ENCODE measurements at places on chromosomes 2 and 18.

- no peak for DNase-seq
These were observed 349.9 kb upstream of the MEIS1 start for GRCh38 chr2:66084948-66085590.

DNA sequence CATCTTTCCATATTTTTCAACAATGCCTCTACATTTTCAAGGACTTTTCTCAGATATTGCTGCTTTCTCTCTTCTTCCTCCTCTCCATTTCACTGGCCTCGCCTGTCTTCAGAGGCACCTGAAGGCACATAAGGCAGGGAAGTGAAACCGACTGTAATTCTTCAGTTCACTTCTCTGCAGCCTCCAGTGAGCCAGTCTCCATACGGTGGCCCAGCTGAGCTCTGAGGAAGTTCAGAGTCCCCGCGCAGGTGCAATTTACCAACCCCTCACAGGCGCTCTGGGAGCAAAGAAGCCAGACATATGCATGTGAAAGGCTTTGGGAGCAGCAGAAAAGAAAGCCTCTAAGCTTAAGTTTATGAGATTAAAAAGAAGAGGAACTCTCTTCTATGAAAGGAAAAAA is 12.4 kb downstream of the KLHL14 start:
- no peak for DNase-seq

- no peak for DNase-seq
These were observed 8.7 kb upstream of the AGFG1 start for GRCh38 chr2:227462972-227463931.

DNA sequence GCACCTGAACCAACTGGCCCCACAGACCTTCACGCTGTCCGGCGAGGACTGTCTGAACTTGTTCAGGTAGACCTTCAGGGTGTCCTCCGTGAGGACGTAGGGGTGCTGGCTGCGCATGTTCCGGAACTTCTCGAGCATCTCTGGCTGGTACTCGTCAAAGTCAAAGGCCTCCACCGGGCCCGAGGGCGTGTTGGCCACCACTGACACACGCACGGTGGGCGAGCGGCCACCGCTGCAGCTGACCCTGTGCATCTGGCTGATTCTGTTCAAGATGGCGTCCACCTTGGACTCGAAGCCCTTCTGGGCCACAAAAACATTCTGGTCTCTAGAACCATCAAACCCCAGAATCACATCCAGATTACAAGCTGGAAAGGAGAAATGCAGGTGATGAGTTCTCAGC is 48.3 kb downstream of the COL6A3 start:
- DNase-seq: no peak

DNA sequence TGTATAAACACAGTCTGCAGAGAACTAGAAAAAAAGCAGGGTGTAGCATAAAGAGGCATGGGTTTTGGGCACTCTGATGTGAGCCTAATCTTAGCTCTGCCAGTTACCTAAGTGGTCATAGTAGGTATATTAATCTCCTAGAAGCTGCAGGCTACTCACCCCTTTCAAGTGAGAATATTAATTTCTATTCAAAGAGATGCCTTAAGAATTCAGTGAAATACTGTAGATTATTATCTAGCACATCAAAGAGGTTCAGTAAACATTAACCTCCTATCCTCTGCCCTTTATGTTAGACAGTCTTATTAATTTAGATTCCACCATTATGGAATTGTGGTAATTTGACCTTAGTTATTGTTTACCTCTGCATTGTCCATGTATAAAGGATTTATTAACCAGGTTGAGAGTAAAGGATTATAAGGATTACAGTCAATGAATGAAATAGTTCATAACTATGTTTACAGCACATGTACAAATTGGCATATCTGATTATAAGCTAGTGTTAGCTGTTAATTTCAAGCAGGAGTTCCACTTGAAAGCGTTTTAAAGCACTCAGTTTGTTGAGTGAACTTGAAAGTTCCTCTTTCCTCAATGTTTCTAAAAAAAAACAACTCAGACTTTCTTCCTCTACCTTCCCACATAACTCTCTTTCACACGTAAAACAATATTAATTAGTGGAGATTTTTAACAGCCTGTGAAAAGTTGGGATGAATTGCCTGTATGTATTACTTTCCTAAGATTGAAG is 150.6 kb upstream of the EPC2 start:
- no peak for DNase-seq

GRCh38 chr2:167928434-167928833 is 319.0 kb downstream of the STK39 start:
- no peak for DNase-seq

DNA sequence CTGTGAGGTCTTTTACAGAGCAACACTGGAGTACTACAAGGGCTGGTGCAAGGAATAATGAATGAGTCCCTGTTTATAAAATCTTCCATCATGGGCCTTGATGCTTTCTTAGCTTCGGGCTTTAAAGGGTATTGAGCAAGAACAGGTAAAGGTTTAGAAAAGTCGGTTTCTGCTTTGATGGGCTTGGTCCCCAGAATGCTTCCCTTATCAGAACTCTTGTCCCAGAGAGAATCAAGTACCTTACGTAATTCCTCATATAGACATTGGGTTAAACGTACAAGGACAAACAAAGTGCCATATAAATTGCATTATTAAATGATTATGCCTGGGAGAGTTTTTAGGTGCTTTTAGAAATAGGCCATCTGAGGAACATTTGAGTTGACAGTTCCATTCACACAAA is 24.5 kb upstream of the REV1 start:
- no peak for DNase-seq

GRCh38 chr18:69628774-69629359 is 228.2 kb downstream of the DOK6 start:
- no peak for DNase-seq

- DNase-seq: no peak
These were observed 4.6 kb downstream of the NEURL3 start for GRCh38 chr2:96500385-96501066.
